ENCODE measurements at places on chromosomes 7 and 10.

GRCh38 chr10:118701529-118702323 lies 53.0 kb downstream of the CACUL1 start:
- no peak for DNase-seq

DNA sequence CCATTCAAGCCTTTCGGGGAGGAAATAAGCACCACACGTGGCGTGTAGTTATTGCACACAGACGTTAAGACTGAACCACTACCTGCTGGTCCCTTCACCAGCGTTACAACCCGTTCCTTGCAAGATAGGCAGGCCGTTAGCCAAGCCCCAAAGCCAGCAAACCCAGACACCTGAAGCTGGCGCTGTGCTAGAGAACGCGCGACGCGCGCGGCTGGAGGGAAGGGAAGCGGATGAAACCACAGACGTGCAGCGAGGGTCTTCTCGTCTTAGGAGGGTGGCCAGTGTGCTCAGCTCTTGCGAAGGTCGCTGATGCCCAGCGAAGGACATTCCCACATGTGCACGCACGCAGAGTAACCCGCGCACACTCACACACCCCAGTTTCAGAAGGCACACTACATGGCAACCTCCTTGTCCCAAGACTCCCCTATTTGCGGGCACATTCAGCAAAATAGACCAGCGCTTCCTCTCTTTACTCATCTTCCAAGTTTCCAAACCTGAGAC lies 980 bp downstream of the TMEM26 start:
- DNase-seq, result peak; percentile 50

GRCh38 chr10:78770167-78771090 lies 298.3 kb upstream of the ZMIZ1 start:
- no peak for DNase-seq

DNA sequence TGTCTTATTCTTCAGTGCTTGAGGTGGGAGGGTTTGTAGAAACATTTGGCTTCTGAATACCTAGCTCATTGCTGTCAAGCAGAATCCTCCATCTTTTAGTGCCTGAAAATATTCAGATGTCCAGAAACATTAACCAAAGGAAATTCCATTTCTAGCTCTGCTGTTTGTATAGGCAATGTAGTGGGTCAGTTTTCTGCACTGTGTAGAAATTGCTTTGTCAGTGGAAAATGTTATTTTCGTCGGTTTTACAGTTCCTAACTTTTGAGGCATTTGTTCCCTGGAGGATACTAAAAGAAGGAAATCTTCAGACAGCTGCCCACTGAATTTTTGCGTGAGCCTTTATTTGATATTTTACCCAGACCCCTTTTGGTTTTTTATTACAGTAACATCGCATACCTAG lies 143.4 kb downstream of the TPST1 start:
- no peak for DNase-seq

GRCh38 chr7:3312583-3312982 lies 11.5 kb downstream of the SDK1 start:
- DNase-seq, result no peak

DNA sequence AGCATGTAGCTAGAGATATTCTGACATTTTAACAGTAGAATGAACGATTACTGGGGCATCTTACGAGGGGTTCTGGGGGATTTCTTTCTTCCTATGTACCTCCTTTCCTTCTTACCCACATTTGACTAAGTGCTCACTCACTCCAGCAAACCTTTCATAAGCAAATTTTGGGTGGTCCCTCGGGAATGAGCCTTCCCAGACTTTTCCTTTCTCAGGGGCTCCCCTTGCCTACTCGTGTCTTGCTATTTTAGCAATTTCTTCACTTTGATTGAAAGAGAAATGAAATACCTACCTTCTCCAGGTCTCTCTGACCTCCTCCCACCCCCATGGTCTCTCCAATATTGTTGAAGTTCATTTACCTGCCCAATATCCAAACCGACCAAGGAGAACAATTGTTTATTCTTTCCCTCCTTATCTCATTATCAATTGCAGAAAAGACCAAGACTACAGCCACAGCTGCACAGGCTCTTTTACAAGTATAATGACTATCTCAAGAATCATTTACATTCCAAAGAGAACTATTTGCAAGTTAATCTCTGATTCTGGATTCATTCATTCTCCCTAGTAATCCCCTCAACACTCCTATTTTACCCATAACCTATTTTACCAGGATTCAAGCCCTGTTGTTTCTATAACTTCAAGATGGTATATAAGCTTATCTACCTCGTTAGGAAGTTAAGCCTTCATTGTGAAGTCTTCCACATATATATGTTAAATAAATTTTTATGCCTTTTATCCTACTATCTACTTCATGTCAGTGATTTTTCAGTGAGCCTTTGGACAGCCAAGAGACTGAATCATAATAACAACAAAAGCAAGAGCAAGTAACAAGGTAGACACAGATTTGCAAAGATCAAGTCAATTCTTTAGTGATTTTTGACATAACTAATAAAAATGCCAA lies 480.6 kb downstream of the IPMK start:
- no peak for DNase-seq

DNA sequence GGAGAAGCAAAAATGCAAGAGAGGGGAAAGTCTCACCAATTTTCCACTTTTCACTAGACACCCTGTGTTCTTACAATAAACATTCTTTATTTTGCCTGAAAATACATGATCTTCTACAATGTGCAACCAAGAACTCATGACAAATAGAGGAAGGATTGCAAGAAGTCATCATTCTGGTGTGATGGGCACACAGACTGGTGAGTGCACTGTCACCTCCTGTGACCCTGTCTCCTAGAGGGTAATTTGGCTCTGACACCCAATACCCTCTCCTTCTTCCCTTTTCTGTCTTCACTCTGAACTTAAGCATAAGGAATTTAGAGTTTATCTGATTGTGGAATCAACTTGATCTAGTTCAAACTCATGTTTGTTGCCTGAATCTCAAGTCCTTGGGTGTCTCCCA lies 153.7 kb downstream of the SH2D4B start:
- DNase-seq, result no peak

DNA sequence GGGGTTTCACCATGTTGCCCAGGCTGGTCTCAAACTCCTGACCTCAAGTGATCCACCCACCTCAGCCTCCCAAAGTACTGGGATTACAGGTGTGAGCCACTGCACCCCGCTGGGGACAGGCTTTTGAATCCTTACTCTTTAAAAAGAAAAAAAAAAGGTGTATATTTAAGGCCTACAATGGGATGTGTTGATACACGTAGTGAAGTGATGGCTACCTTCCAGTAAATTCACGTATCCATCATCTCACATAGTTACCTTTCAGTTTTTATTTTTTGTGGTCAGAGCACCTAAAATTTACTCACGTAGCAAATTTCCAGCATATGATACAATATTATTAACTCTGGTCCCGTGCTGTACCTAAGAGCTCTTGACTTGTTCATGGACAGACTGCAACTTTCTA lies 119.5 kb upstream of the INSYN2A start:
- no peak for DNase-seq

- DNase-seq, result no peak
Observed at GRCh38 chr10:97882142-97883091, 32.8 kb downstream of the GOLGA7B start.

GRCh38 chr7:47653550-47654411 lies 71.9 kb upstream of the TNS3 start:
- DNase-seq, result peak; percentile 53

- peak; percentile 15 for DNase-seq
Observed at GRCh38 chr7:102991540-102992214, 78.9 kb downstream of the LRRC17 start.

DNA sequence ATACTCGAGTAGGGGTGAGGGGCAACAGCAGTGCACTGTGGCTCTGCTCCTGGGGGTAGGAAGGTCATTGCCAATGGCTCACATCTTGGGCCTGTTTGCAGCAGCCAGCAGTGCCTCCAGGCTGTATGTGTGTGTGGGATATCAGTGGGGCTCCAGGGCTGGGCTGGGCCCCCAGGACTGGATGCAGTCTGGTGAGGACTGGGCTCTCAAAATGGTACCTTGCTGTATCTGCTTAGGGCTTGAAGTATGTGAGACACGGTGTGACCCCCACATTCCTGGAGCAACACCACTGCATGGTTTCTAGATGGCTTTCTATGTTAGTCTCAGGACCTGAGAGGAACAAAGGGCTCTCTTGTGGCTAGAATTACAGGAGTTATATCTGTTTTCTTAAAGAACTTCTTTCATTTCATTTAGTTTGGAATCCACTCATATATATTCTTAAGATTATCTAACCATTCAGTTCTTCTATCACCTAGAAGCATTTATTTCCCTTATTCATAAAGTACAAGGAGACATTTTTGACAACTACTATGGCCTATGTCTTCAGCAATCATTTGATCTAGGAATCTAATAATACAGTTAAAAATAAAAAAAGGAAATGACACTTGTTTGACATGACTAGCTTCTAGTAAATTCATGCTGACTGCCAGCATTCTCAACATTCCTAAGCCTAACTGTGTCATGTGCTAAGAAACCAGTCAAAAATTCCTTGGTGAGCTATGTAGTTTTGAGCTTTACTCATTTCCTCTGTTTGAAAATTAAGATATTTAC lies 443.2 kb upstream of the SEMA3A start:
- no peak for DNase-seq

GRCh38 chr7:81903115-81903514 lies 133.3 kb upstream of the HGF start:
- DNase-seq, result no peak

DNA sequence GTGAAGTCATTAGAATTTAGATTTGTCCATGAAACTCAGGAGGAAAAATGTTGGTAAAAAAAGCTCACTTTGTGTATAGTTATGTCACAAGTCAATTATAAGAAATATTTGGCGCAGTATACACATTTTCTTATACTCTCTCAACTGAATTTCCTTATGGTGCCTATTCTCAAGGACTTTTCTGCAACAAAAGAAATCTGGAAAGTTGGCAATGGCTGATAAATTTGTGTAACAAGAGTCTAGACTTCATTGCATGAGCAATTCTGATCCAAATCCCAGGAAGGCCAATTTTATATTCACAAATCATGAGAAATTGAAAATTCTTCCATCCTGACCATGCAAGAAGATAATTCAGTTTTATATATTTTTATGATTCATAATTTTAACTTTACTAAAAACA lies 35.7 kb downstream of the PPP1R3A start:
- DNase-seq, result no peak

DNA sequence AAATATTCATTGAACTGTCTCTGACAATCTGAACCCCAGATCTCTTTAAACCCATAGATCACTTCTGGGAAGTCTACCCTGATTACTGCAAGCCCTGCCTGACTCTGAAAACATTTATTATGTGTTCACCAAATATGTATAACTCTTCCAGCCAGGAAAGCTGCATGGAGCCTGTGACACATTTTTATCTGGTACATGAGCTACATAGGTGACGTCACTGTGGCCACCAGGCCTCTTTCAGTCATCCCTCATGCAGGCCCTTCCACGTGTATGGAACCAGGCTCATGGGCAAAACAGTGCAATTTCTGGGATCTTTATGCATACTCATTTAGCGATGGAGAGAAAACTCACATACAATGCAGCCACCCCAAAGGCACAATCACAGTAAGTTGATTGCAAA lies 133.9 kb upstream of the NUPR2 start:
- no peak for DNase-seq

DNA sequence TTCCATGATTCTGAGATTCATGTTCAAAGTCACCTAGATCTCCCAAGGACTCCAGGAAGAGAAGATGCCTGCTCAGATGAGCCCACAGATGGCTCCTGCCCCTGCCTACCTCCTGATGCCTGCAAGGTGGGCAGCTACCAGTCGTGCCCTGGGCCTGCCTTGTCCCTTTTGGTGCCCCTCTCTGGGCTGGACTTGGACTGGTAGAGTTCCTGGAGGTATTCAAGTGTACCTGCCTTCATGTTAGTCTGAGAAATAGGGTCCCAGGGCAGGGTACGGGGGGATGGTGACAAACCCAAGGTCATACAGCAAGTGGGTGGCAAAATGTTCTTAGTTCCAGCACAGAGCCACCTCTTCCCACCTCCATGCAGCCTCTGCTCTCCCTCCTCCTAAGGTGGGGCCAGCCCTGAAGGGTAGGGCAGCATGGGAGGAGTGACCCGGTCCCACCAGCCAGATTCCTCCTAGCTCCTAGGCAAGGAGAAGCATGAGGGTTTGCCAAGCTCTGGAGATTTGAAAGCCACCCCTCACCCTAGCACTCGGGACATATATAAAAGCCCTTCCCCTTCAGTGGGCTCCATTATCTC lies 80.8 kb upstream of the UNC5B start:
- no peak for DNase-seq

- no peak for DNase-seq
Observed at GRCh38 chr10:666237-667012, 23.0 kb downstream of the DIP2C start.

DNA sequence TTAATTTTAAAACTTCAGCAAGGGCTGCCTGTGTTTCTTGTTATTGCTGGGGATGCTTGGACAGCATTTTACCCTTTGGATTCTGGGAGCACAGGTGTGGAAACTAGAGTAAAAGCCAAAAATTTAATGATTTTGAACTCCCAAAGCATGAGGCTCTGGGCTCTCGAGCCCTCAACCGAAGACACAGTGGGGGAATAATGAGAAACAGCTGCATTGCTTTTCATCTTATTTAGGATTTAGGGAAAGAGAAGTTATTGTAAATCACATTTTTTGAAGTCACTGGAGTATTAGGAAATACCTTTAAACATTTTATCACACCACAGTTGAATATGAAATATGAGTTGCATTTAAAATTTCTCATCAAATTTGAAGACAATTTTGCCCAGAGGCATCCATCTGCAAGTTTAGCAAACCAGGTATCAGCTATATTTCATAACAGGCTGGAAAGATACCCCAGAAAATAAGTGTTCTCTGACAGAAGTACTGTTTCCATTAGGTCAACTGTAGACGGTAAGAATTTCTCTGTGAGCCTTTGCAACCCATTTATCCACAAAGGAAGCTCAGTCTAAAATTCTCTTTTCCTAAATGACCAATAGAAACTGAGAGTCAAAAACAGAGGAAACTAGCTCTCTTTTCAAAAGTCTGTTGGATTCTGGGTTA lies 290.6 kb upstream of the PHYHIPL start:
- DNase-seq, result no peak

- no peak for DNase-seq
Observed at GRCh38 chr10:17059197-17059688, 70.4 kb downstream of the CUBN start.

DNA sequence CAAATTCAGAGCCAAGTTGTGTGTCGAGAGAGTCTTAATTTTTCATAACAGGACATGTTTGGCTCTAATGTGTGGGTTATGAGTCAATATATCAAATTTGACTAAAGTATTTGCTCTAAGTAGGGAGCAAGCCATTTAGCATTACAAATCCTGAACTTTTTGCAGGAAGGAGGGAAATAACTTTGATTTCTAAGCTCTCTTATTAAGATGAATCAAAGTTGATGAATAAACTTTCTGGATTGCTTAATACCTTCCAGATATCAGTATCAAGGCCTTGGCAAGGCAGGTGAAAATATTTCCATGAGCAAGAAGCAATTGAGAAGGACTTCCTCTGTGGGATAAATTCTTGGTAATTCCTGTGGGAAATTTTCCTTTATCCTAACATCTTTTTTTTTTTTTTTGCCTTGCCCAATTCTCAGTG lies 258.8 kb downstream of the AHR start:
- DNase-seq, result no peak

DNA sequence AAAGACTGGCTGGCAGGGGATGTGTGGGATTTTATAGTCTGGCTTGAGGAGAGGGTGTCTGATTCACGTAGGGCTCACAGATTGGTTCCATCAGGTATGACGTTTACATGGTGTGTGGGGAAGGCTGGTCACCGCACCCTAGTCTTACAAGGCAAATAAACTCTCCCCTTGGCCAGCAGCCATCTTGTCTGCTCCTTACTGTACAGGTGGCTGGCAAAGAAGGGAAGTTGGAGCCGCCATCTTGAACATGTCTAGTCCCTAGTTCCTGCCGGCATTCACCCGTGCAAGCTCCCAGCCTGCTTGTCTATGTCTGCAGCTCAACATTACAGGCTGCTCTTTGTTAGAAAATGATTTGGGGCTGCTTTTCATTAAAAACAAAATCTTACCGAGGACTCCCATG lies 97.6 kb downstream of the RAMP3 start:
- DNase-seq, result no peak

All from SK-N-SH (cell line).